Esophagus muscularis mucosa (tissue), 4 donors: ENCODE measurements at places on chromosomes 6 and 20. TPM values are rescaled to one million over a fixed set of nuclear protein-coding genes. Genes with fewer than 3 reads are reported as not detected.
A peak's percentile ranks its signal among the peaks of the same experiment; 100 is the strongest.

DNA sequence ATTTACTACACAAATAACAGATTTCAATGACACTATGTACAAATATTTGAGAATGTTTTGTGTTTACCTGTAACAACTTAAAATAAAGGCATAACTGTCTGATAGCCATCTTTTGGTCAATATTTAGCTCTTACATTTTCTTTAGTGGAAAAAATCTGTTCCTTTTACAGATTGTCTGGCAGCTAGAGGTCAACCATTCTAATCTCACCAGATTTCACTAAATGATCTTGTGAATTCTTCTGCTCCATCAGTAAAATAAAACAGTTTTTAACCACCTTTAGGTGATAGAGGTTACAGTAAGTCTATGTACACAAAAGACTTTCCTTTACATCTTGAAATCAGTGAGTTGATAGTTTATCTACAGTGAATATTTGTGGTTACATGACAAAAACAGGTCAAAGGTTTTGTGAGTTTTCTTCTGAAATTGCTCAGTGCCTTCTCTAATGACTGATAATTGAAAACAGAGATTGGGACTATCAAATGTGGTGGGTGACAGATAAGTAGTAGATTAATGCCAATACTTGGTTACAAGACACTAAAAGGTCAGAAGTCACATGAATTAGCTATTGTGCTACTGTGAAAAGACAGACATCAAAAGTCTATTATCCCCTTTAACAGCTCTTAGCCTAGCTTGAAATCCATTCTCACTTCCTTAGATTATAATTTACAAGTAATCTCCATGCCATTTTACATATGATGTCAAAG, 47.4 kb downstream of the BMP5 start:
- no peak for DNase-seq

- DNase-seq: no peak
Measured at GRCh38 chr6:161544801-161545480, 271.1 kb upstream of the AGPAT4 start.

GRCh38 chr6:27040244-27041042, 207.1 kb upstream of the PRSS16 start:
- DNase-seq: no peak

GRCh38 chr6:8054276-8054675, 9.9 kb downstream of the BLOC1S5 start:
- no peak for DNase-seq

DNA sequence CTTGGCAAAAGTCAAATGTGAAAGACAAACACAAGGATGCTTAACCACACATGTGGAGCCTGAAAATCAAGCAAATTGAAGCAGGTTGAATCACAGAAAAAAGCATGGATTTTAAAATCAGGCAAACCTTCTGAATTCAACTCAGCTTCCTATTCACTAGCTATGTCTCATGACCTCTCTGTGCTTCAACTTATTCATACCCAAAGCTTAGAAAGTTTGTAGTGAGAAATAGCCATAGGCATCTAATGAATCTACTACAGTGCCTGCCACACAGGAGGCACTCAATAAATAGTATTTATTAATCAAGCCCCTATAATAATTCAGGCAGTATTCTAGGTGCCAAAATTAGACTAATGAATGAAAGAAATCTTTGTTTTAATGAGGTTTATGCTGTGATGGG, 112.2 kb upstream of the TNFAIP3 start:
- no peak for DNase-seq

DNA sequence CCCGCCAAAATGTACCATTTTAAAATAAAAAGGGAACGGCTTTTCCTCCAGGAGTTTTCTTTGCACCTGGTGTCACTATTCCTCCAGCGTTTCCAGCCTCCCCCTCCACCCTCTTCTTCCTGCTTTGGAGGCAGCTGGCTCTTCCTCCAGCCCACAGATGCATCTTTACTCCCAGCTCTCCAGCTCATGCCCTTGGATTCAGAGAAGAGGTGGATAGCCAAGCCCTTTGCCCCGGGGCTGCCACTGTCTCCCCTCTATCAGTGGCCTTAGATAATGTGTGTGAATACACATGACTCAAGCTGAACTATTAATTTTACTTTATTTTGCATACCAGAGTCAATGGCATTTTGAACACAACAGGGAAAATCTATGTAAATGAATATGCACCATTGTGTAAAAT, 15.3 kb upstream of the CDH4 start:
- DNase-seq: no peak

BEND6 gene
- 1.4 TPM for total RNA-seq

PRKN gene
- total RNA-seq: 11.4 TPM

GRCh38 chr20:11521476-11522365, 396.0 kb upstream of the BTBD3 start:
- no peak for DNase-seq

PROKR2 gene
- total RNA-seq: not detected

- peak; percentile 50 for DNase-seq
Measured at GRCh38 chr20:57649617-57650015, 29.4 kb upstream of the ZBP1 start.

SYNDIG1 gene
- not detected for total RNA-seq

DNA sequence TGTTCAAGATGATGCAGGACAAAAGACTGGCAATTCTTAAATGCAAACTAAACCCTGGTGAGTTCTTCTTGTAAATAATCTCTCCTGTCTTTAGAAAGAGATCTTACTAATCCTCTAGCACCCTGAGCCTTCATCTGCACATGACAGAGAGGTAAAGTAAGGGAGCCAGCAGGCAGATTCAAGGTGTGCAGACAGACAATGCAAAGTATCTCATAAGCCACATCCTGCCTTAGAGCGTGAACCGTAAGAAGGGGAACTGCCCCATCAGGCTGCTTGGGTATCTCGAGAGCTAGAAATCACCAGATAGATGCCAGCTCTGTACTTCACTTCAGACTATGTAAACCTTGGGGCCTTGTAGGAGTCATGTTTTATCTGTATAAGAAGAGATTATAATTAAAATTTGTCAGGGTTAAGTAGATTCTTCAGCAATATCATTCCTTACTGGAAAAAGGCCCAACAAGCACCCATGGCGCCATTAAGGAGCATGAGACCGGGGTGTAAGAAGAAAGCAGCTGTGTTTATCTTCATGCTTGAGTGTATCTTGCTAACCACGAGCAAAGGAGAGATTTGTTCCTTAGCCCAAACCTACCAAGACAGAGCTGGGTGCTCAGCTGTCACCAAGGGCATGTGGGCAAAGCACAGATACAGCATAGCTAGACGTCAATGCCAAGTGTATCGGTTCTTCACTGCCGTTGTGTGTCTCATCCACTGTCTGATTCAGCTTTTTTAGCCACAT, 24.4 kb downstream of the CNR1 start:
- no peak for DNase-seq

DNA sequence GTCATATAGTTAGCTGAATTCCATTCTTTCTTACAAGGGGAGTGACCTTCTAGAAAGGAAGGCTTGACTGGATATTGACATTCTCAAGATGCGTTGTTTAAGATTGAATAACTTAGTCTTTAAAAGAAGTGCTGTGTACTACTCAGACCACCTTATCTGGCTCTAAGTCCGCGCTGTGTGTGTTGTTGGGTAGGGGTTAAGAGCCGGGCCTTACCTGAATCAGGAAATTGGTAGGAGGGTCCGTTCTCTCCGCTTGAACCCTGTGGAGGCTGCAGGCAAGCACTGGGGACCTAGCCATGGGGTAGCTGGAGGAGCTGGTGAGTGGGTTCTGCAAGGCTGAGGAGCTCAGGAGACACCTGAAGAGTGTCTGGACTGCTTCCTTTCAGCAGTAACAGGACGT, 9.0 kb upstream of the SCML4 start:
- DNase-seq: no peak

RIPOR2 gene
- total RNA-seq: 14.4 TPM

- no peak for DNase-seq
Measured at GRCh38 chr6:45424451-45424861, 46.7 kb upstream of the SUPT3H start.

DNA sequence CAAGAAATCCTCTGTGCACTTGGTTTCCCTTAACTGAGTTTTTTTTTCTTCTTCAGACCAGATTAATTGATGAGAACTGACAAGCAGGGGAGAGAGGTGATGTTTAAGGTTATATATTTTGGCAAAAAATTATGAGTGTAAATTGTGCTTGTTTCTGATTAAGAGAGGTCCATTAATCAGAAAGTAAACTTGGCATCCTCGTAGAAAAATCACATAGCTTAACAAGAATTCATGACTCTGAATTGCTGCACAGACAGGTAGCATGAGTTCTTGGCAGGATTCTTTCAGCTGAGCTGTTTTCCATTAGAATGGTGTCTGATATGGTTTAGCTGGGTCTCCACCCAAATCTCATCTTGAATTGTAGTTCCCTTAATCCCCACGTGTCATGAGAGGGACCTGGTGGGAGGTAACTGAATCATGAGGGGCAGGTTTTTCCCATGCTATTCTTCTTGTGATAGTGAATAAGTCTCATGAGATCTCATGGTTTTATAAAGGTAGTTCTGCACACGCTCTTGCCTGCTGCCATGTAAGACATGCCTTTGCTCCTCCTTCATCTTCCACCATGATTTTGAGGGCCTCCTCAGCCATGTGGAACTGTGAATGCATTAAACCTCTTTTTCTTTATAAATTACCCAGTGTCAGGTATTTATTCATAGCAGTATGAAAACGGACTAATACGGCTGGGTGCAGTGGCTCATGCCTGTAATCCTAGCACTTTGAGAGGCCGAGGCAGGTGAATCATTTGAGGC, 34.2 kb upstream of the DDR1 start:
- DNase-seq: no peak

DNA sequence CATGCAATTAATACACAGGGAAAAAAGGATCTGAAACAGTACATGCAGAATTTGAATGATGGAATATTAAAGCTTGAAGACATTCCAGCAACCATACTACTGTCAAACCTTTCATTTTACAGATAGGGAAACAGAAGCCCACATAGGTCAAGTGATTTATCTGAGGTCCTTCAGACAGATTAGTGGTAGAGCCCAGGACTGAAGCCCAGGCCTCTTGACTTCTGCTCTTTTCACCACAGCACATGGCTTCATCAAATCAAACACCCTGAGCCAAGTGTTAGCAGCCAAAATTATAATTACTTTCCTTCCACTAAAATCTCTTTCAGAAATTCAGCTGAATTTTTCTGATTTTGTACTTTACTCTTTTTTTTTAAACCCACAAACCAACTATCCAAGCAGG, 435.6 kb upstream of the RUNX2 start:
- no peak for DNase-seq

DNA sequence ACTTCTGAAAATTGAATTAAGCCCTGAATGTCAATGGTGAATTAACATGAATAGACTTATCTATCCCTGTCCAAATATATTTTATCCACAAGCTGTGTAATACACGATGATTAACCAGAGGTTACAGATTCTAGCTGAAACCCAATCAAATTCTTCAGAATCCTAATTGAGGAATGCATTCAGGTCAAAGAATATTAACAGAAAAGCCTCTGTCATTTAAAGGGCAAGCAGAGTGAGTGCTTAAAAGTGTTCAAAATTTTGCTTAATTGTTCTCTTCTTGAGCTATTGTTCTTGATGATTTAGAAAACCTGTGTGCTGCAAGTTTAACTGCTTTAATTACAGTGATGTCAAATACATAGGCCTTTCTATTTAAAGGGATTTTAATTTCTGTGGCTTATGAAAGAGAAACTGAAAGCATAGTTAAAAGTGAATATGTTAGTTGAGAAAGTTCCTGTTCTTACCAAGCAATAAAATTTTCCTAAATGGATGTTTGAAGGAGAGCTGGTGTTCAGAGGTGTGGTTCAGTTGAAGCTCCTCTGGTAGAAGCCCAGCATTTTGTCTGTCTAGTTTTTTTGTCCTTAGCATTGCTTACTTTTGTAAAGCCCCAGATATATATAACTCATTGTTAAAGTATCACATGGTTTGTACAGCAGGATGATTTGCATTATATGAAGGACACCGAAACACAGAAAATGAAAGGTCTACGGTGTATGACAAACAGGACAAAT, 466.3 kb upstream of the PLCB4 start:
- DNase-seq: no peak

MOG gene
- not detected for total RNA-seq

- DNase-seq: no peak
Measured at GRCh38 chr6:49299279-49299678, 163.8 kb downstream of the MMUT start.

GRCh38 chr6:72856801-72857200, 234.9 kb downstream of the KCNQ5 start:
- no peak for DNase-seq

GRCh38 chr20:63641792-63642523, 11.3 kb downstream of the STMN3 start:
- peak; percentile 98 for DNase-seq

GRCh38 chr20:4082406-4083097, 67.2 kb upstream of the RNF24 start:
- DNase-seq: no peak

DNA sequence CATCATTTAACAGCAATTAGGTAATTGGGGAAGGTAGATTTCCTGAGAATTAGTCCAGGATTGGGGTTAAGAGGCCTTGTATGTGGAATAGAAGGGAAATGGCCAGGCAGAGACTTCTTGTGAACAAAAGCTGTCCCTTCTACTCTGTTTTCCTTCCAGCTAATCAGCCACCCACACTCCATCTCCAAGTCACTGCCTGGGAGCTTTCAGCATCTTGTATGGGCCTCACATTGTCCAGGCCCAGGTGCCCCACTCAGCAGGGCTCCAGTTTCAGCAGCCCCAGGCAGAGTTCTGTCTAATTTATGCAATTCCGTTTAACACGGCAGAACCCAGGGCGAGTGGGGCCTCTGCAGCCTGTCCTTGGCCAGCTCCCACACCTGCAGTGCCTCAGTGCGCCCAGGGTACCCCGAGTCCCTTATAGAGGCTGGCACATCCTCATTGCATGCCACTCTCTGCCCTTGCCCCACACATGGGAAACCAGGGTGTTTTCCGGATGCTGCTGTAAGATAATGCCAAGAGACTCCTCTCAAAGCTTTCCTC, 113.0 kb downstream of the EDN3 start:
- DNase-seq: no peak

- no peak for DNase-seq
Measured at GRCh38 chr20:5788385-5788895, 38.2 kb downstream of the SHLD1 start.

TOX2 gene
- total RNA-seq: 19.4 TPM

GRCh38 chr20:14282140-14282539, 55.3 kb downstream of the FLRT3 start:
- no peak for DNase-seq

- no peak for DNase-seq
Measured at GRCh38 chr6:146357578-146358430, 185.8 kb upstream of the RAB32 start.

THBS2 gene
- total RNA-seq: 36.4 TPM

- DNase-seq: no peak
Measured at GRCh38 chr6:127522714-127523113, 3.6 kb upstream of the MTCL3 start.

DNA sequence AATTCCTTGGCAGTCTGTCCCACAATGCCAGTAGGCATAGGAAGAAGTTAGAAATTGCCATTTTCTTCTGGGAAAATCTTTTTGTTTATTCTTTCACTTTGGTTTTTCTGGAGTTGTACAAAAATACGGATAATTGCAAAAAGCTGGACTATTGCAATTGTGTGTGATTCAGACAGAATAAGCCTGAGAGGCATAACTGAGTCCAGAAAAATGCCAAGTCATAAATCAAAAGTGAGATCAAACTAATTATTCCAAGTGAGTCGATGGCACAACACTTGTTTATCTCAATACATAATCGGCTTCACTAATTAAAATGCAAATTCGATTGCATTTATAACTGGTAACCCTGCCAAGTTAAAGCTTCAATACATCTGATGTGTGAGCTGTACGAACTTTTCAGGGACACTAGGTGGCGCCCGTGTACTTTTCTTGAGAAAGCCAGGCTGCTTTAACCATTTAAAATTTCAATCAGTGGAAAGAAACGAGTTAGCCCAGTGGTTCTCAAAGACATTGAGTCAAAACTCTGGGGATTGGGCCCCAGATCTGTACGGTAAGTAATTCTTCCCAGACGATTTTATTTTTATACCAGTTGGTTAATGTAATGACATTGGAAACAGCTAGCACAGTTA, 102.6 kb downstream of the LAMP5 start:
- no peak for DNase-seq
